ENCODE measurements at places on chromosomes 2 and 18. TPM values are rescaled to one million over a fixed set of nuclear protein-coding genes. Genes with fewer than 3 reads are reported as not detected.

DNA sequence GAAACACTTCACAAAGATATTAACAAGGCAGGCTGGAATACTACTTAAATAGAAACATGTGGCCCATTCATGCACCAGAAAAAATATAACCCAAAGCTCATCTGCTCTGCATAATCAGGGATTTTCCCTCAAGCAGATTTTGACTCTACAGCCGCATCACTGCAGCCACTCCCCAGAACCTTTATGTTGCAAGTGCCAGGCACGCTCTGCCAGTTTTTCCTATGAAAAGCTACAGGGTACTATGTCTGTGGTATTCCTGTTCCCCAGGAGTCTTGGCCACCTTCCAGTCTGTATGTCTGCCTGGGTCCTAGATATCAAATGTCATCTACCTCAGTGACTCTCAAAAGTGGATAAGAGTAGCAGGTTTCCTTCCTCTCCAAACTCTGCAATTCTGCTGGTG is 3.8 kb downstream of the COA5 start:
- DNase-seq, result no peak

DNA sequence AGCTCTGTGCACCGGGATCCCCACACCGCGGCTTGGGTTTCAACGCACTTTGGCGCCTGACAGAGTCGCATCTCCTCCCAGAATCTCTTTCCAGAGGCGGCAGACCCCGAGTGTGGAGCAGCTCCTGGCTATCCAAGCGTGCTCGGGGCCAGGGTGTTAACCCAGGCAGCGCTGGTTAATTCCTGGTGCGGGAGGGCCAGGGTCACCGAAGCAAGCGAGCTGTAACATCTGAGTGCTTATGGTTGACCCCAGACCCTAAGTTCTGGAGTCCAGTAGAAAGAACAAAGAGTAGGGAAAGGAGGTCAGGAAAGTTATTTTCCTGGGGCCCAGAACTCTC is 566 bp upstream of the OSR1 start:
- DNase-seq, result no peak

- DNase-seq, result peak; percentile 94
Observed at GRCh38 chr18:57737400-57738060, 65.6 kb downstream of the ATP8B1 start.

Gene IL1F10
- total RNA-seq, result not detected

DNA sequence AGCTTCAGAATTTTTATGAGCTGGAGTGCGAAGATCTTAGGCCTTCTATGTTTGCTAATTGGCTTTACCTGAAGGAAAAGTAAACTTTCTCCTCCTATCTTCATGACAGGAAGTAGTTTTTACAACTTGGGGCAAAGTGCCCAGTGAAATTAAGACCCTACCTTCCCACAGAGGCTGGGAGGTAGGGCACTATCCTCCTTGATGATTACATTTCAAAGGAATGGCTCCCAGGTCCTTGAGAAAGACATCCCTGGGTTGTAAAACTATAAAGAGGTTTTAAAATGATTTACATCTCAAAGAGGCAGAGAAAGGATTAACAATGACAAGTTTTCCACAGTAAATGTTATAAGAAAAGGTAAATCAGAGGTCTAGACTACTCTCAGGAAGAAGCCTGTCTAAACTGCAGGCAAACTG is 155.8 kb downstream of the CDH7 start:
- DNase-seq, result no peak

GRCh38 chr2:64563436-64563938 is 39.4 kb downstream of the AFTPH start:
- no peak for DNase-seq

Gene UBE2E3
- total RNA-seq, result 65.0 TPM

DNA sequence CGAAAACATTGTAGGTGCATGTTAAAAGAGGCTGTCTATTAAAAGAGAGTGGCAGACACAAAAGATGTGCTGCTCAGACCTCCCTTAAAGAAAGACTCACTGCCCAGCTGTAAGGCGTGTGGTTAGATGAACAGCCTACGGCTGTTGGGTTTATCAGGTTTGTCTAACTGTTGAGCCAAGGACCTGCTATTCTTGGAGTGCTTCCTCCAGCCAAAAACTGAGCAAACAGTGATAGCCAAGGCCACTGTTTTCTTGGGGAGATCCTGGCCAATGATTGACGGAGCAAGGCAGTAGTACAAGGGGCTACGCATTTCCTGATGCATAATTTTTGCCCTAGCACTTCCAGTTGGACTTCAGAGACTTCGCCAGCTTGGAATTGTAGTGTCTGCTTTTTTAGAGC is 1.4 kb upstream of the RAB3GAP1 start:
- no peak for DNase-seq

DNA sequence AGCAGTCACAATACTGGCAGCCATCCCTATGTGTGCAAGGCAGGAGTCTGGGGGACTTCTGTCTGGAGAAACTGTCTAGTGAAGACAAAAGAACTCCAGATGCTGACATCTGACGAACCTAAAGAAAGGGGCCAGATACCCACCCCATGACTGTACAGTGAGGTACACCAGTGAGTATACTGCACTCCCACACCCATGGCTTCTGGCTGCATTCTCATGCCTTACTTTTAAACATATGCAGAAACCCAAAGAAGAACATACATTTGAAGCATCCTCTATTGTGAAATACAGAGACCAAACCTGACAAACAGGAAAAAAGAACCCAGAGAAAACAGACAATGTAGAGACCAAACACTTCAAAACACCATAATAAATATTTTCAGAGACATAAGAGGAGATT is 102.2 kb downstream of the ACTR3 start:
- DNase-seq, result peak; percentile 34

Gene GPN1
- 33.0 TPM for total RNA-seq

Gene GCG
- total RNA-seq, result not detected

Data from mammary epithelial cell (primary cell).